NCI-H187 treated with DMSO at 0.1 percent for 48 hours (cell line): ENCODE measurements at places on chromosomes 4 and X.

GRCh38 chrX:40086569-40087335, 11.0 kb downstream of the BCOR start:
- no peak for DNase-seq

DNA sequence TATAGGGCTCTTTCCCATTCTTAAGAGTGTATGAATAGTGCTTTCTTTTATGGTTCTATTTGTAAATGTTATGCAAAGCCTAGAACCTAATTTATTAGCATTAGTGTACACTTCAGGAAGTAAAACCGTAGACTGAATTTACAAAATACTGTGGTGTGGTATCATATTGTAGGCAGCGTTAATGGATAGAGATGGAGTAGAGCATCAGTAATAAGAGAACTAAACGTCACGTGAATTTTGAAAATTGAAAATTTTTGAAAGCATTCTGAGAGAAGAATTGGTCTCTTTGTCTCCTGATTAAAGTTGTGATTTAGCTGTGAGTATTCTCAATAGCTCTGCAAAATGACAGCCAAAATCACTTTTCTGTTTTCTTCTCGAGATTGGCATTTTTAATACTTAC, 2.9 kb downstream of the STIM2 start:
- DNase-seq, result no peak

DNA sequence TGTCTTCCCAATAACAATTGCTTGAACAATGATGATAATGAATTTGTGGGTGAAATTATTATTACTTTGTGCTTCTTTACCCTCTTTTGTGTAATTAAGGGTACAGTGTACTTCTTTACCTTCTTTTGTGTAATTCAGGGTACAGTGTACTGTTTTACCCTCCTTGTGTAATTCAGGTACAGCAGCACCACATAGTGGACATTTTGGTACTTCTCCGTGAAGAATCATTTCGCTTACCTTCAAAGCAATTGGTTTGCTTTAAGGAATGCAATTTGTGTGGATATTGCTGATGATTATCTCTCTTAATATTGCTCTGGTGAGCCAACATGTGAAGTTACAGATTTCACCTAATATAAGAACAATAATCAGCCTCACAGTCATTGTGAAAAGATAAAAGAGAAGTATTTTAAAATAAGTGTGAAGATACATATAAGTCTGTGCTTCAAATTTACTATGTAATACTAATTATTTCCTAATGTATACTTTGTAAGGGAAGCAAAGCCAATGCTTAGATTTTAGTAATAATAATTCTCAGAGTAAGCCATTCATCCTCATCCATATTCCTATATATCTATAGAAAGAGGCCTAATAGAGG, 27.2 kb upstream of the SEC24B start:
- no peak for DNase-seq

DNA sequence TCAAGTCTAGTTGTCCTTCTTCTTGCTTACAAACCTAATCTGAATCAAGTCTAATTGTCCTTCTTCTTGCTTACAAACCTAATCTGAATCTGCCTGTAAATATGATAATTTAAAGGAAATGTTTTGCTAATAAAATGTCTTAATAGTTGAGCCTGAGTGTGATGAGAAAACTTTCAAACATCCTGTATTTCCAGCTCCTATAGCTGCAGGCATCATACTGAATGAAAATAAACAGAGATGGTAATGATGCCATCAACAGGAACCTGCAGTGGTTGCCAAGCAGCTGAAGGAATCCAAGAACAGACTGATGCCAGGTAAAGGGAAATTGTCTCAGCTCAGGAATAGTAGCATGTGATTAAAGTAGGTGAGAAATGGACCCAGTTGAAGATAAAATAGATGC, 156.1 kb upstream of the IRS4 start:
- DNase-seq, result no peak

DNA sequence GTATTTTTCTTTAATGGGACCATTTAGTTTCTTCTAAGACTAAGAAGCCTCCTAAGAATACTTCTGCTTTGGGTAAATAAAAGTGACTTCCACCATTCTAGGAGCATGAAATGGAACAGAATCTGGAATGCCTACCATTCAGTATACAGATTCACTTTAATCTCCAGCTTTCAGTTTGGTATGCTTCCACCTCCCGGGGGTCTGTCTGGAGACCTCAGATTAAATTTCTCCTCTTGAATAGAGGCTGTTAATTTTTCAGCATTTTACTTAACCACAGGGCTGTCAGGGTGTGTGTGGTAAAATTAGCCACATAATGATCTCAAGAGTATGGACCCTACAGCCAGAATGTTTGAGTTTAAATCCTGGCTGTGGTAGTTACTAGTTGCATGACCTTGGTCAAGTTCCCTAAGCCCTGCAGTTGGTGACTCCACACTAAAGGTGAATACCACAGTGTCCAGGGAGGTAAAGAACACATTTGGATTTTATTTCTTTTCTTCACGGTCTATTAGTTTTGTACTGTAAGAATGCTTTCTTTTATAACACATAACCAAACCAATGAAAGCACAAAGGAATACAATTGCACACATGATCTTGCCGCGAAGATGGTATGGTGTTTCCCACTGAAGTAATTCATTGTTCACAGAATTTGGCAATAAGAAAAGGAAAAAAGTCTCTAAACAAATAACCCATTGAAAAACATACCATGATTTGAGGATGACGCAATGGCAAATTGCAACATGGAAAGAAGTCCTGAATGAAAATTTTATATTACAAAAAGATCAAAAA, 37.3 kb upstream of the TRIM2 start:
- DNase-seq, result no peak

GRCh38 chrX:118726887-118727685, at the start of gene IL13RA1:
IL13RA1 (plus strand) TSS chrX:118727606; CDS start chrX:118727639, 33 bp downstream.
- peak; percentile 26 for DNase-seq

GRCh38 chr4:159024266-159024665, 78.6 kb upstream of the RAPGEF2 start:
- no peak for DNase-seq
